ENCODE measurements at places on chromosomes 2 and 18. TPM values are rescaled to one million over a fixed set of nuclear protein-coding genes. Genes with fewer than 3 reads are reported as not detected.

DNA sequence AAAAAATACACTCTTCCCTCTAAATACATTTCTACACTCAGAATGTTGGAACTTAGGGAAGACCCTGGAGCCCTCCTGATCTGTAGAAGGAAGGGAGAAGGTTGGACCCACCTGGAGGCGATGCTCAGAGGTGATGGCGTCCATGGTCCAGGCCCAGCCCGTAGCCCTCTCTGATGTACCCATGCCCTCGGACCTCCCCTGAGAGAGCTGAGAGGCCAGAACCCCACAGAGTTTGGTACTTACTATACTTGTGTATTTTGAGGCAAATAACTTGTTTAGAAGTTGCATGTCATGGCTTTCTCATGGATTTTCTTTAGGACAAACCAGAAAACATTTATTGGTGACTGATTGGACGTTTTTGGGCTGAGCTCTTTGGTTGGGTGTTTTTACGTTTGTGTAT lies 10.5 kb downstream of the CTDP1 start:
- DNase-seq = no peak

Gene CLIP4
- 56.1 TPM for total RNA-seq

Gene IKZF2
- total RNA-seq = 4.4 TPM

- no peak for DNase-seq
Measured at GRCh38 chr2:120637847-120638246, 97.8 kb upstream of the GLI2 start.

DNA sequence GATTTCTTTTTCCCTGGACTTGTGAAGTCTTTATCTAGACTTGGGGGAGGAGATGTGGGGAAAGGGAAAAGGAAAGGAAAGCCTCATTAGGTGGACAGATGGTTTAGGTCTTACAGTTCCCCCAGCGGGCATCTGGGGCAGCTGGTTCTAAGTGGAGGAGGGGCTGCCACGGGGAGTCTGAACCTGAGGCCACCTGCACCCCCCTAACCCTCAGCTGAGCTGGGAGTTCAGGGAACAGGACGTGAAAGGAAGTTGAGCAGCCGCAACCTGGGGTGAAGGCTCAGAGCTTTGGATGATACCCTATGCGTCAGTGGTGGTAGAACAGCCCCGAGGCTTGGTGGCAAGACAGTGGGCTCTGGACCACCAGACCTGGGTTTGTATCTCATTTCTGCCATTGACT lies 26.8 kb downstream of the ITM2C start:
- DNase-seq = no peak

- no peak for DNase-seq
Measured at GRCh38 chr2:202545523-202545922, 89.2 kb upstream of the FAM117B start.

DNA sequence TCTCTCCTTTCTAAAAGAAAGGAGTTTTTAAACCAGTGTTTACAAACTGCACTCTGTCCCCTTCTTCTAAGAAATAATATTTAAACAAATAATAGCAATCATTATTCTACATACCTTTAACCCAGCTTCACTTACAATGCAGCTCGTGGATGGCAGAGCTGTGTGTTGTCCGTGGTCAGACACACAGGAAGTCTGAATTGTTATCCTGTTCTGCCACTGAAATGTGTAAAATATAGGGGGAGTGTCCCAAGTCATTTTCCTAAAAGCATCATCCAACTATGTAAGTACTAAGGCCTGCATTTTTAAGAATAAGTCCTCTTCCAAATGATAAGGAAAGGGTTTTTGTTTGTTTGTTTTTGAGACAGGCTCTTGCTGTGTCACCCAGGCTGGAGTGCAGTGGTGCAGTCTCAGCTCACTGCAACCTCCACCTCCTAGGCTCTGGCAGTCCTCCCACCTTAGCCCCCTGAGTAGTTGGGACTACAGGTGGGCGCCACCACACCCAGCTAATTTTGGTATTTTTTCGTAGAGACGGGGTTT lies 2.7 kb upstream of the PPP4R1 start:
- DNase-seq = no peak

DNA sequence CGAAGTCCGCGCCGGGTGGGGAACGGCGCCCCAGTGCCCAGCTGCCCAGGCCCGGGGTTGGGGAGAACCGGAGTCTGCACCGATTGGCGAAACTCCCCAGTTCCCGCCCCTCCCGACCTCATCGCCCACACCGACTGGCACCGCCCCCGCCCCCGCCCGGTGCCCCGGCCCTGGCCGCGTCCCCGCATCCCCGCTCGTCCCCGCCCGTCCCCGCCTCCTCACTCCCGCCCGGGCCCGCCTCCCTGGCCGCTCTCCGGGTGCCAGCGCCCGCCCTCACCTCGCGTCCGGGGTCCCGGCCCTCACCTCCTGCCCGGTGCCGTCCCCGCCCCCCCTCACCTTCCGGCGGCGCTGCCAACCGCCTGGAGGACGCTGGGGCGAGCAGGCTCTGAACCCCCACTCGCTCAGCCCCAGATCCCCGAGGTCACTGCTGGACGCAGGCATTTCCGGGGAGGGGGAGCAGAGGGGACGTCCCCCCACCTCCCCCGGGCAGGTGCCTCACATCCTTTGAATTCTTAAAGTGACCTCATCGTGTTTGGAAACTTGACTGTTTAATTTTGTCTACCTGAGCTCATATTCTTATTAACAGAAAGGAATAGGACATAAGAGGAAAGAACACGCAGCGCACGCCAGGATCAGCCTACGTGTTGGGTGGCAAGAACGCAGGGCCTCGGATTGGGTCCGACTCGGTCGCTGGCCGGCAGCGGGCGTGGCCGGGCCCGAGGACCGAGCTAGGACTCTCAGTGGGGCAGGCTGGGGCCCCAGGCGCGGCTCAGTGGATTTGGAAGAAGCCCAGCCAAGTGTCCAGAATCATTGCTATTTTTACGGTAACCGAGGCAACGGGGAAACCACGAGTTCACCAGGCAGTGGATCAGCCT lies at the start of gene FAM110C:
TSS of gene FAM110C (minus strand) at position 35 of the 875 bp plus-strand sequence. CDS start 120 bp downstream, outside the sequence.
- DNase-seq = peak; percentile 56

DNA sequence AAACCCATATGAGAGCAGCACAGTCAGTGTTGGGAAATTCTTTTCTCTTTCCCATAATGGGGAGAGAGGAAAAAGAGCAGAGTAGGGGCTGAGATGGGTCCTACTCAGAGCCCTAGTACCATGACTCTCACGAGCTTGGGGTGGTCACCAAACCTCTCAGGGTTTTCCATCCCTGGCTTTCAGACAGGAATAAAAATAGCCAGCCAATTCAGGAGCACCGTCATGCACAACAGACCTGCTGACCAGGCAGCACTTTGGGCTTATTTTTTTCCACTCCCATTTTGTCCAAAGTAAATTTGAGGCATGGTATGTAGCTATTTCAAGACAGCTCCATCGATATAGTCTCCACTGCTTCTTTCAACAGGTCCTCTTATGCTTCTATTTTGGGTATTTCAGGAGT lies 86.4 kb downstream of the TGFA start:
- DNase-seq = no peak

GRCh38 chr2:62565309-62565908 lies 59.4 kb upstream of the TMEM17 start:
- DNase-seq = no peak

- DNase-seq = no peak
Measured at GRCh38 chr18:61841706-61842105, 51.1 kb downstream of the RNF152 start.

Gene FLACC1
- total RNA-seq = 0.14 TPM

Gene SPDYA
- 0.34 TPM for total RNA-seq

Gene FOXI3
- 0.21 TPM for total RNA-seq

GRCh38 chr2:174047746-174048145 lies 82.6 kb upstream of the SP3 start:
- DNase-seq = no peak

- no peak for DNase-seq
Measured at GRCh38 chr18:76712511-76713140, 109.7 kb upstream of the ZNF236 start.

DNA sequence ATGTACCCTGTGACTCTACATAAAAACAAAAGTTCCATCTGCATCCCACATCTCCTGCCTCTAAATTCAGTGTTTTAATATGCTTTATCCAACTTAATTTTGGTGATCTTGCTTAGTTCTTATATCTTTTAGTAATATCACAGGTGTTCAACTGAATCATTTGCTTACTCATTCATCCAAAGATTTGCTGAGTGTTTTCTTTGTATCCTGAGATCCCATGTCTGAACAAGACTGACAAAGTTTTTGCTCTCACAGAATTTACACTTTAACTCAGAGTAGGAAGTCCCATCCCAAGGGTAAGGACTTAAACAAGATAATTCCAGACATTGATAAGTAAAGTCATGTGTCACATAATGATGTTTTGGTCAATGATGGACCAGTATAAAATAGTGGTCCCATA lies 87.0 kb downstream of the FSIP2 start:
- no peak for DNase-seq

DNA sequence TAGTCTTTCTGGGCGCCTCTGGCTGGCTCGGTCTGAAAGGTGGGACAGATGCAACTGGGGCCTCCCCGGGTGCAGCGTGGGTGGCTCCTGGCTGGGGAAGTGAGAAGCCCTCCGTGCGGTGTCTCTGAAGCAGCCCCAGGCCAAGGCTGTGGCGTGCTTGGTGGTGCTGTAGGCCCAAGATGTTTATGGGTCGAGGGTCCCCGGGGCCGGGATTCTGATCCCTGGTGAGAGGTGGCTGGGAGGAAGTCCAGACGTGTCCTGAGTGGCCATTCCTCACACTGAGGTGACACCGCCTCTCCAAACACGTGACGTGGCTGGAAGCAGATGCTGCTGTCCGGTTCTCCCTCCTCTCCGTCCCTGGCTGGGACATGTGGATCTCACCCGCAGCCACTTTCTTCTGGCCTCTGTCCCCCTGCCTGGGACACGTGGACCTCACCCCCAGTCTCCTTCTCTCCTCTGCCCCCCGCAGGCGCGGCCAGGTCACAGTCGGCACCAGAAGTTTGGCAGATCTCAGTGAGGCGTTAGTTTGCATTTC lies 12.6 kb downstream of the RTP5 start:
- DNase-seq = no peak

Gene TOGARAM2
- total RNA-seq = not detected

Gene AMER3
- not detected for total RNA-seq

- DNase-seq = no peak
Measured at GRCh38 chr2:176830362-176830761, 382.2 kb upstream of the HNRNPA3 start.

DNA sequence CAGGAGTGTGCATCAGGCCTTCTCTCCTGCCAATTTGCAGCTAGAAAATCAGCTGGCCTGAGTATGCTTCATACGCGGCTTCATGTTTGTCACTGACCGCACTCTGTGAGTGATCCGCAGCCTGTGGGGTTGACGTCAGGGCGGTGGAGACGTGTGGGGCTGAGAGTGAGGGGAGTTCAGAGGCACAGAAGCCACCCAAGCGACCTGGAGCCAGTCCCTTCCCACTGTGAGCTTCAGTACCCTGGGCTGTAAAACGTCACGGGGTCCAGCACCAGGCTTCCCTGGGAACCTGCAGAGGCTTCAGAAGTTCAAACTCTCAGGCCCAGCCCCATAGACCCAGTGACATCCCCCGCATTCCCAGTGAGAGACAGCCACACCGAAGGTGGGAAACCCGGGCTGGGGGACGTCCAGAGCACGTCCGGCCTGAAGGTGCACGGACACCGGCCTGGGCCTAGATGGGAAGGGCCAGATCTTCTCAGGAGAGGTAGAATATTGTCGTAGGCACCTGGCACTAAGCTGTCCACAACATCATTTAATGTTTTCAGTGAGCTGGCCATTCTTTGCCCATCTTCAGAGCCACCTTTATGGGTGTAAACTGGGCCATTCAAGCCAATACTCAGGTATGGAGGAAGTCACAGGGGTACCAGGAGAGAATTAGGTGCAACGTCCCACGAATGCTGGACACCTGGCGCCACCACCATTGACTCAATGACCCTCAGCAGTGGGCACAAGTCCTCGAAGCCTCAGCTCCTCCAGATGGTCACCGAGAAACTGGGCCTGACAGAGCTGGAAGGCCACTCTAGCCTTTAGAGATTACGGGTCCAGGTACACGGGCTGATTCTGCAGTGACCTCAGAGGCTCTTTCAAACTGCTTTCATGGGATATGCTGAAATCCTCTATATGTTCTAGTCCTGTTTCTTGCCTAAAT lies 235.6 kb upstream of the MYT1L start:
- no peak for DNase-seq

Gene CD28
- not detected for total RNA-seq

GRCh38 chr2:28588292-28588670 lies 92.4 kb downstream of the PLB1 start:
- DNase-seq = no peak

- no peak for DNase-seq
Measured at GRCh38 chr2:6933911-6934310, 16.7 kb downstream of the RNF144A start.

DNA sequence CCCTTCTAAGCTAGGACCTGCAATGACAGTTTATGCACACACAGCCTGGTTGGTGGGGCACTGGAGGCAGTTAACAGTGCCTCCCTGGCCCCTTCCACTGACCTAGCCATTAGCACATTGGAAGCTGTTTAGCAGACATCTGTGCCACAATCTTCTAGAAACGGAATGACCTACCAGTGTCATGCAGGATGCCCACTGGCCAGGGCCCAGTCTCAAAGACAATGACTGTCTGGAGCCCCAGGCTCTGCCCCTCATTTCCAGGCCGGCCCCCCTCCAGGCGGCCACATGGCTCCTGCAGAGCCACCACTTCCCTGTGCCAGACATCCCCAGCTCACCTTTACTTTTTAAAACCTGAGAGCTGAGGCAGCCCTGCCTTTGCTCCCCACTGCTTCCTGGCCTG lies 123.5 kb upstream of the CAPN13 start:
- no peak for DNase-seq

DNA sequence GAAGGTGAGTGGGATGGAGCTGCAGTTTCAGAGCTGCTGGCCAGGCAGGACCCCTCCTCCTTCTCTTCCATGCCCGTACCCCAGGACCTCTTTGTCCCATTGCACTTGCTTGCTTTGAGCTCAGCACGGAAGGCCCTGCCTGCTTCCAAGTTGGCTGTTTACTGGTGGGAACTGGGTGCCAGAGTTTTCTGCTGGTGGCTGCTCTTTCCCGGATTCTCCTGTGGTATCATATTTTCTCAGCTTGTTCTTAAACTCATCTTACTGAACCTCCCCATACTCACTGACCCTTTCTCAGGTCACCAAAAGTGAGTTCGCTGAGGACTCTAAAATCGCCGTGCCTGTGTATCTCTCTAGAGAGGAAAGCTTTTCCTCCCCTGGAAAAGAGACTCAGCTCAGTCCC lies 297.7 kb upstream of the TNP1 start:
- DNase-seq = no peak

GRCh38 chr2:238894950-238895298 lies 47.0 kb downstream of the TWIST2 start:
- no peak for DNase-seq

- peak; percentile 43 for DNase-seq
Measured at GRCh38 chr2:7845332-7845731, 836.5 kb upstream of the ID2 start.

Gene C18orf54
- total RNA-seq = 3.4 TPM

GRCh38 chr2:44168681-44169154 lies at the start of gene PPM1B:
PPM1B (plus strand) TSS chr2:44168875; CDS start chr2:44201200, 32,325 bp downstream.
- DNase-seq = no peak

GRCh38 chr2:44884677-44885076 lies 56.8 kb upstream of the SIX3 start:
- no peak for DNase-seq
